ENCODE measurements at places on chromosomes 6 and 20.

GRCh38 chr6:134317471-134318131 lies at the start of gene SGK1:
Gene SGK1, minus strand, starts transcription at chr6:134318112. Its CDS starts 652 bp downstream, at chr6:134317460.
- no peaks in the 10 kb centered on the region for H3K36me3 ChIP-seq
- peak; percentile 33 for DNase-seq
- peak within 1 kb of the TSS; percentile 93 for H3K4me3 ChIP-seq
- peaks cover 8% of the 10 kb centered on the region for H3K4me1 ChIP-seq
- no peaks in the 10 kb centered on the region for H3K27me3 ChIP-seq

GRCh38 chr6:53373638-53374037 lies 24.9 kb upstream of the ELOVL5 start:
- peaks cover 10% of the 10 kb centered on the region for H3K4me1 ChIP-seq
- no peak overlapping the region for H3K27ac ChIP-seq
- no peak overlapping the region for H3K4me3 ChIP-seq
- no peak for DNase-seq

- no peaks in the 10 kb centered on the region for H3K36me3 ChIP-seq
- peaks cover 2% of the 10 kb centered on the region for H3K4me1 ChIP-seq
- no peak for DNase-seq
- H3K27me3 ChIP-seq = no peaks in the 10 kb centered on the region
- no peak overlapping the region for H3K27ac ChIP-seq
- no peak overlapping the region for H3K4me3 ChIP-seq
Measured at GRCh38 chr6:36692220-36692619, 5.4 kb upstream of the RAB44 start.

DNA sequence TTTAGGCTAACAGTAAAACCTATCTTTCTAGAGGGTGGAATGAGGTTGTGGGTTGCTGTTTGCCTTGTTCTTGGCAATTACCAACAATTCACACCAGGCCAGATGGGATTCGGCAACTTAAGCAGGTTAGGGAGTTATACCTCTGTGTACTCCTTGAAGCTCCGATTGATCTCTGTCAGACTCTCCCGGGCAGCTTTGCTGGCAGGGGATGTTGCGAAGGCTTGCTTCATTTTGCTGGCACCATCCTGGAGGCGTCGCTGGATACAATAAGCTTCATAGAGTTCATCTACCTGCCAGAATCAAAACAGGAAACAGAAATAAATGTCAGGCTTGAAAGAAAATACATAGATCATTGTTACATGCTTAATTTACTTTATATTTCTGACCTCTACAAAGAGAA lies 66.4 kb upstream of the ARMH2 start:
- peaks cover 83% of the 10 kb centered on the region for H3K4me1 ChIP-seq
- H3K27me3 ChIP-seq = no peaks in the 10 kb centered on the region
- no peak for DNase-seq
- peak overlapping the region; percentile 98 for H3K27ac ChIP-seq

GRCh38 chr6:30485236-30485635 lies 4.1 kb upstream of the HLA-E start:
- H3K36me3 ChIP-seq = peaks cover 7% of the 10 kb centered on the region
- peaks cover 40% of the 10 kb centered on the region for H3K4me1 ChIP-seq
- H3K27me3 ChIP-seq = peaks cover 18% of the 10 kb centered on the region

- H3K4me1 ChIP-seq = no peaks in the 10 kb centered on the region
- H3K27ac ChIP-seq = no peak overlapping the region
- peaks cover 12% of the 10 kb centered on the region for H3K27me3 ChIP-seq
- H3K36me3 ChIP-seq = no peaks in the 10 kb centered on the region
Measured at GRCh38 chr6:114068116-114068515, 97.2 kb upstream of the HDAC2 start.

DNA sequence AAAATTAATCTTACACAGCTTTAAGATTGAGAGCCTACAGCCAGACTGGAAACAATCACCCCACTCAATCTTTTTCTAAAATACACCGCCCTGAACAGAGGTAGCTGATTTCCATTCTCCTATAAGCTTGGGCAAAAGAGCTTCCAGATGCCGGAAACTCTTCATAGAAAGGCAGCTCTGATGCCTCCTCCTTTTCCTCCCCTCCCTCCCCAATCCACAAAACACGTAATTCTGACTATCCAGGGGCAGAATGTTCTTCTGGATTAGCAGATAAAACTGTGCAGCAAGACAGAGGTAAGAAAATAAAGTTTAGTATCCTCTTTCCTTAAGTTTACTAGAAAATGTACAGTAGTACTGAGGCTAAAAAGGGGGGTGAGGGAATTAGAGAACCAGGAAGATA lies 15.8 kb downstream of the ADNP start:
- peak overlapping the region; percentile 62 for H3K27ac ChIP-seq
- H3K36me3 ChIP-seq = no peaks in the 10 kb centered on the region
- peaks cover 83% of the 10 kb centered on the region for H3K4me1 ChIP-seq

DNA sequence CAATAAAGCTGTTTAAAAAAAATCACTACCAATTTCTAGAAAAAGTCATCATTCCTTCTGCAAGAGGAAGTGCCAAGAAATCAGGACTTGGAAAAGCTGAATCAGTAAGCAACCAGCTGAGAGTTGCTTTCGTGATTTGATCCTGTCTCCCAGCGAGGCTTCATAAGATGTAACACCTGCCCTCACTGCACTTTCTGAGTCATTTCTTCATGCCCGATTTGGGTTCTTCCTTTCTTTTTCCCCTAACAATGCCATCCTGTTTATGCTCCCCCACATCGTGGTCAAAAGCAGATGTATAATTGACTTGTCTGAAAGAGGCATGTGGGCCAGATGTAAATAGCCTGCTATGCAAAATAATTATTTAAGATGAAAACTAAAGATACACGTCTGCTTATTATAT lies 52.1 kb downstream of the RIPOR2 start:
- peaks cover 15% of the 10 kb centered on the region for H3K36me3 ChIP-seq
- no peaks in the 10 kb centered on the region for H3K27me3 ChIP-seq
- DNase-seq = no peak
- H3K4me3 ChIP-seq = peak overlapping the region; percentile 72
- peaks cover 92% of the 10 kb centered on the region for H3K4me1 ChIP-seq

DNA sequence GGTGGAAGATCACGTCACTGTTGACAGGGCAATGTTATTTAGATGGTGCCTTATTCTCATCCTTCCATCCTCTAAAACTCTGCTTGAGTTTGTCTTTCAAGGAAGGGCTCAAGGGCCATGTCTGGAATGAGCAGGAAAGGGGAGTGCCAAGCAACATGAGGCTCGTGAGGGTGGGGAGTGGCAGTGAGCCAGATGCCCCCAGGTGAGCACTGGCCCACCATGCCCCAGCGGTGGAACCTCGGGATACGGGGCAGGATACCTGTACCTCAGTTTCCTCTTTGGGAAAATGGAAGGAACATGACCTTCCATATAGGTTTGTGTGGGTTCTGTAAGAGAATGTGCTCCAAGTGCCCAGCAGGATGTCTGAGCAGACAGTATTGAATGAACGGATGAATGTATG lies 337.4 kb downstream of the TAF4 start:
- no peak for DNase-seq
- H3K27ac ChIP-seq = no peak overlapping the region
- peaks cover 7% of the 10 kb centered on the region for H3K27me3 ChIP-seq
- H3K36me3 ChIP-seq = no peaks in the 10 kb centered on the region
- no peaks in the 10 kb centered on the region for H3K4me1 ChIP-seq

GRCh38 chr20:46870041-46870440 lies 24.6 kb upstream of the EYA2 start:
- H3K36me3 ChIP-seq = no peaks in the 10 kb centered on the region
- DNase-seq = no peak
- no peak overlapping the region for H3K27ac ChIP-seq
- H3K27me3 ChIP-seq = peaks cover 26% of the 10 kb centered on the region
- no peak overlapping the region for H3K4me3 ChIP-seq
